ENCODE measurements at places on chromosomes 7 and 10.

- peak; percentile 22 for DNase-seq
These were observed 66.7 kb downstream of the EMX2 start for GRCh38 chr10:117609095-117609795.

GRCh38 chr7:111018447-111018846, 72.5 kb upstream of the LRRN3 start:
- no peak for DNase-seq

DNA sequence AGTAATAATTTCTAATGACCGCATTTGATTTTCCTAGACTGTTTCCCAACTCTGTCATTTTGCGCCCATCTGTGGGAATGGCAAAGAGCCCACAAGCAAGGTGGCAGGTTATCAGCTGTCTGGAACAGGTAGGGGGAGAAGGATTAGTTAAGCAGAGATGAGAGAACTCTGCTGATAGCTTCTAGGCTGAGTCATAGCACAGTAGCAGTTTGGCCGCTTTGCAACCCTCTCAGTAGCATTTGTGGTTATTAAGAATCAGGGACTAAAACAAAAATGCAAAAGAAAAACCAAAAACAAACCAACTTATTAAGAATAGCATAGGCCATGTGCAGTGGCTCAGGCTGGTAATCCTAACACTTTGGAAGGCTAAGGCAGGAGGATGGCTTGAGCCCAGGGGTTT, 602.7 kb upstream of the SORCS1 start:
- no peak for DNase-seq

- no peak for DNase-seq
These were observed 45.0 kb upstream of the AGBL3 start for GRCh38 chr7:134941185-134941900.

DNA sequence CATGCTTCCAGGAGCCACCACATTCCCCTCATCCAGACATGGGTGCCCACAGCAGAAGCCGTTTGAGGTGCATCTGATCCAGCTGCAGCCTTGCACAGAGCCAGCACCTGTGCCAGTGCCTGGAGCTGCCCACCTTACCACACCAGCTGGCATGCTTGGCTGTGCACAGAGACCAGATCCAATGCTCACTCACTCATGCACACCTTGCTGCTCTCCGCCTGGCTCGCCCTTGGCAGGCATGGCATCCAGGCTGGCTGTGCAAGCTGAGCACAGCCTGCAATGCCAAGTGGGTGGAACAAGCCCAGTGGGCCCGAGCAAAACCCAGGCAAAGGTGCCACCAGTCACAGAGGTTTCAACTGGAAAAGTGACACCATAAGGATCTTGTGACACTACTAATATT, 66.9 kb upstream of the SEMA3A start:
- no peak for DNase-seq

DNA sequence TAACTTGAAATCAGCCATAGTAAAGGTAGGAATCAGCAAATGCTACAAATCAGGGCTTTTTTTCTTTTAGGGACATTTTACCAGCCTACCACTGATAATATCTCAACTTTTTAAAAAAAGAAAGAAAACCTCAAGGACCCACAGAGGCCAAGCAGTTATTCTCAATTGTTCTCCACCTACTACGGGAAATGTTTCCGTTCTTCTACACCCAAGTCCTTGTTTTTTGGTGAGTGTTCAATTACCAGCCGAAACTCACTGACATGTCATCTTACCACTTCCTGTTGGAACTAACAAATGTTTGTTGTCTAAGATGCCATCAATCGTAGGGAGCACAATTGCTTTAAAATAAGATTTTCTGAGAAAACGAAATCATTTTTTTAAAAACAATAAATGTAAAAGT, 50.2 kb upstream of the CDK1 start:
- DNase-seq = no peak

DNA sequence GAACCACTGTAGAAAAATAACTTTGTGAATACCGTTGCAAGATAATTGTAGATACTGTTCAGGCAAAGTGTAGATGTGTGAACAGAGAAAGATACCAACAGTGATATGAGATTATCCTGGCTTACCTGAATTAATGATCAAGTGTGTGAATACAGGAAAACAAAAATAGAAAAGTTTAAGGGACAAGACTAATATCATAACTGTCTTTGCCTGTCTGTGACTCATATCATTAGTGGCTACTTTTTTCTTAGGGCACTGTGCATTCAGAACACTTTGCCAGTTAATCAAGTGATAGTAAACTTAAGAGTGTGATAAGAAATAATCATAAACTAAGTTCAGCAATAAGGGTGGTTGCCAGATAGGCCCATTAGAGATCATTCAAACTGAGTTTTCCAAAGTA, 323.0 kb upstream of the LRGUK start:
- no peak for DNase-seq

DNA sequence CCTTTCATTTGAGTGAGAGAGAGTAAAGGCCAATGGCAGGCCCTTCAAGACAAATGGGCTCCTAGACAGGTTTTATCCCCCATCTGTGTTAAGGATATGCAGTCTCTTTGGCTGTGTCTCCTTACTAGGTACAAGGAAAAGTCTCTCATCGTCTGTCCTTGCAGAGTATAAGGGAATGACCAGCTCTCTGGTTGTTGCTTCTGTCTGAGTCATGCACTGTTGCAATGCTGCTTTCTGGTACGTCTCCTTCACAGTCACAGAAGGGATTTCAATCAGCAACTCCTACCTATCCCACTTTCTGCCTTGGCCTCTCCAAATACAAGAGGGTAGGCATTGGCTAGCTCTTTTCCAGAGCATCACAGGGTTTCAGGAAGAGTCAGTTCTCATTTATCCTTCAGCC, 48.1 kb downstream of the CTTNBP2 start:
- no peak for DNase-seq

GRCh38 chr7:52973126-52973525, 62.3 kb upstream of the POM121L12 start:
- DNase-seq = no peak

- DNase-seq = peak; percentile 52
These were observed 13.9 kb upstream of the LRMDA start for GRCh38 chr10:75417522-75417927.

DNA sequence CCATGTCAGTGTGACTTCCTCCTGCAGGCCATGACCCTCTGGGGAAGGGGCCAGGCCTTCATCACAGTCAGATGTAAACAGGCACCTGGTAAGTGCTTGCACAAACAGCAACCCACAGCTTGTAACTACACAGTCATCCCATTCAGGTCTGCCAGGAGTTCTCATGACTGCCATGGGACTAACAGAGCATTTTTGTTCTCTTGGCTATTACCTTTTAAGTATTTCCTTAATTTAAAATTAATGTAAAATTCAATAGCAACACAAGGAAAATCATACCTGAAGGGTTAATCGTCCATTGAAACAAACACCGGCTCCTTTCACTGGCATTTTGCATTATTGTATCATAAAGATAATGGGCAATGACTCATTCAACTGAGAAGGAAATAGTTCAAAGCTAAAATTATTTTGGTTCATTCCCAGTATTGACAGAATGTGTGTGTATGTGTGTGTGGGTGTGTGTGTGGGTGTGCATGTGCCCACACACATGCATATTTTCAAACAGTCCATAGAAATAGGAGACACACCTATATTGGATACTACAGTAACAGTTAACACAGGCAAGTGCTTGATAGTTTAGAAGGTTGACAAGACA, 307.9 kb downstream of the WDR11 start:
- peak; percentile 40 for DNase-seq

- DNase-seq = no peak
These were observed 18.1 kb downstream of the ERLIN1 start for GRCh38 chr10:100167553-100168312.

DNA sequence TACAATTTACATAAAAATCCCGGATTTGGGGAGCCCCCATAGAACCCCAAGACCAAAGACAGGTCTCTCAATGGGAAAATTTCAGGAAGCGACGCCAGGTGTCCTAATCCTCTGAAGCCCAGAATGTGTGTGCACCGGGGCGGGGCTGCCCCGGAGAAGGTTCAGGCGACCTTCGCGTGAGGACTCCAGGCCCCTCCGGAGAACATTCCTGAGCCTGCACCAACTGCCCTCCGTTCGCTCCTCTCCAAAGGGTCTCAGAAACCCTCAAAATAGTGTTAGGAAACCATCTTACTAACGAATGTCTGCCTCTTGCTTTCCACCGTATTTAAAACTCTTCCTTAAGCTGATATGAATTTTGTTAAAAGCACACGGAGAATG, 78.5 kb upstream of the INSIG1 start:
- no peak for DNase-seq

DNA sequence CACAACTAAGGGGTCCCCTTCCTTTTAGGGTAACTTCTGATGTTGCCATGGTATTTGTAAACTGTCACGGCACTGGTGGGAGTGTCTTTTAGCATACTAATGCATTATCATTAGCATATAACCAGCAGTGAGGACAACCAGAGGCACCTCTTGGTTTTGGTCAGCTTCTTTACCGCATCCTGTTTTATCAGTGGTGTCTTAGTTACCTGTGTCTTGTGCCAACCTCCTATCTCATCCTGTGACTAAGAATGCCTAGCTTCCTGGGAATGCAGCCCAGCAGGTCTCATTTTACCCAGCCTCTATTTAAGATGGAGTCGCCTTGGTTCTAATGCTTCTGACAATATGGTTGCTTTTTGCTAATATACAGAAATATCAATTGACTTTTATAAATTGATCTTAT, 54.9 kb downstream of the AHCYL2 start:
- no peak for DNase-seq

DNA sequence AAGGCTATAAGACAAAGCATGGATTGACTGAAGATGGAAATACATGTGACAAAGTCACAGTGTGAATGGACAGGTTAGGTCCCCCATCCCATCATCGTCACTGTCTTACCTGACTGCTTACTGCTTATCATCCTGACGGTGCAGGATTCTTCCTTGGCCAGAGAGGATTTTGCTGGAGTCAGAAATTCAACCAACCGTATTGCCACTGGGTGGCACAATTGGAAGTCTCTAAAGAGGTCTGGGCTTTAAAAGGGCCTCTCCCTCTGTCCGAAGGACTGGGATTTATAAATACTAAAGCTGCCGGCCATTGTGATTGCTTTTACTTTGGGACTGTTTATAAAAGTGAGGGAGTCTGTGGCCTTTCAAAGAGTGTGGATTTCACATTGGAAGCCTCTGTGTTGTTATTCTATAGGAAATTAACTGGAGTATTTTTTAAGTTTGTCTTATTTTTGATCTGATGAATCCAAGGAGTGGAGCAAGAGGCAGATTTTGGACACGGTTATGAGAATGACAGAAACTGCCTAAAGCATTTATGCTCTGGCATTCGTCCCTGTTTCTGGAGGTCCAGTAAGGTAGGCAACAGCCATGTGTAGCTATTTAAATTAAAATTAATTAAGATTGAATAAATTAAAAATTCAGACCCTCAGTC, 113.3 kb upstream of the CREB5 start:
- DNase-seq = peak; percentile 88

- DNase-seq = no peak
These were observed 108.3 kb downstream of the TNS3 start for GRCh38 chr7:47473499-47474210.

DNA sequence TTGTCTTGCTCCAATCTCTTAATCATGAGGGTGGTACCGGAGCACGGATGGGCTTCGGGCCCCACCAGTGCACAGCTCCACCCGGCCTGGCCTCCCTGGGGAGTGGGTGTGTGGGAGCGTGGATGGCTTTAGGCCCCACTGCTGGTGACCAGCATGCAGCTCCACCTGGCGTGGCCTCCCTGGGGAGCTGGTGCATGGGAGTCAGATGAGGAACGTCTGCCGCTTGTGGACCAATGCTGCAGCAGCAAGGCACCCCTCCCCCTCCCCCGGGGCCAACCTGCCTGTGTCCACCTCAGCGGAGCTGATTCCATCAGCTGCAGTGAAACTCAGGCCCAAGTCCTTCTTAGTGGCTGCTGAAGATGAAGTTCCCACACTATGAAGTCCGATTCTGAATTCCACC, 511.4 kb downstream of the PTPRN2 start:
- no peak for DNase-seq

DNA sequence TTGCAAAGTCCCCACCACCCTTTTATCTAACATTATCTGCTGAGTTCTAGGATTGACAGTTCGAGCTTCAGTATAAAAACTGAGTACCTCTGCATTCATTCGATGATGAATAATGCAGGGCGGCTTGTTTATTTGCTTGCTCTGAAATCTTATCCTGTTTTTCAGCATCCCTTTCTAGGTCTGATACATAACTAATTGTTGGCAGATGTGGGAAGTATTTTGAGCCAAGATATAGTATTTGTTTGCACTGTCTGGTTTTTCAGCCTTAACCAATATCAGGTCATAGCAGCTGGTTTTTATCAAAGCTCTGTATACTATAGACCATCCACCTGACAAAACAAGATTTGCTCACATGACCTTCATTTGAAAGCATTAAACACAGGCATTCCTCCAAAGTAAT, 161.4 kb downstream of the TFEC start:
- DNase-seq = no peak

GRCh38 chr10:97140902-97141745, 44.6 kb downstream of the SLIT1 start:
- DNase-seq = no peak

GRCh38 chr10:31484431-31485135, 165.6 kb downstream of the ZEB1 start:
- no peak for DNase-seq

DNA sequence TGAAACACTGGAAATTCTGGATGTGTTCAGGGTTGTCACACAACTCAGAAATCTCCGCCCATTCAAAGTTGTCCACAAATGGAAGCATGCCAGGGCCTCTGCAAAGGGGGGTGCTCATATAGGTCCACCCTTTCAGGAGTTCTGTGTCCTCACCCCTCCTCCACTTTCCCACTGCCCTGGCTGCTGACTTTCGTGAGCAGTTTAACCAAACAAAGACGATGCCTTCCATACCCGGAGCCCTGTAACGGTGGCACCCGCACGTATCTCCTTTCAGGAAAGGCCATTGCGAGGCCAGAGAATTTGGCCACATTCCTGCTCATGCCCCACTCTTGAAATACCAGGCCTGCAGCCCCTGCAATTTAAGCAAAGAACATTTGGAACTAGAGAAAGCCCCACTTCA, 1.4 kb downstream of the CPXM2 start:
- no peak for DNase-seq

GRCh38 chr7:1758028-1758858, 88.2 kb downstream of the ELFN1 start:
- DNase-seq = no peak

- no peak for DNase-seq
These were observed 726.4 kb downstream of the KCNMA1 start for GRCh38 chr10:76911184-76911583.

DNA sequence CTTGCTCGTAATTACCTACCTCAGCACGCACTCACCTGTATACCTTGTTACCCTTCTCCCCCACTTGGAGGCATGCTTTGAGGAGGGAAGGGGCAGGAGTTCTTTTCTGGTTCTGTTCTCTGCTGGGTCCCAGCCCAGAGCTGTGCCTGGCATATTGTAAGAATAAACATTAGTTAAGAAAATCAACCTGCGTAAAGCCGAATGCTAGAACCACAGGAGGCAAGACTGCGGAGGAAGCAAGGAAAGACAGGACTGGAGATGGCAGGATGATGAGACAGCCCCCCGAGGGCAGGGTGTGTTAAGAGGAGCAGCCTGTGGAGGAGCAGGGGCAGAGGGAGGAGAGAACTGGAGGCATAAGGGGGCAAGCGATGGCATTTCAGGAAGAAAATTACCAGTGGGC, 9.5 kb downstream of the C10orf53 start:
- no peak for DNase-seq

- no peak for DNase-seq
These were observed 97.7 kb downstream of the TFEC start for GRCh38 chr7:115932880-115933279.

- DNase-seq = no peak
These were observed 118.7 kb downstream of the PARD3 start for GRCh38 chr10:34696423-34696822.
